ENCODE measurements at places on chromosomes 11 and 22.
A peak's percentile ranks its signal among the peaks of the same experiment; 100 is the strongest.

- DNase-seq, result peak; percentile 87
Observed at GRCh38 chr11:10304495-10305261, at the start of gene ADM. TSS of gene ADM (plus strand) at chr11:10305073. CDS start at chr11:10305701, 628 bp downstream.

- DNase-seq, result no peak
Observed at GRCh38 chr22:47396515-47396914, 634.1 kb downstream of the TBC1D22A start.

DNA sequence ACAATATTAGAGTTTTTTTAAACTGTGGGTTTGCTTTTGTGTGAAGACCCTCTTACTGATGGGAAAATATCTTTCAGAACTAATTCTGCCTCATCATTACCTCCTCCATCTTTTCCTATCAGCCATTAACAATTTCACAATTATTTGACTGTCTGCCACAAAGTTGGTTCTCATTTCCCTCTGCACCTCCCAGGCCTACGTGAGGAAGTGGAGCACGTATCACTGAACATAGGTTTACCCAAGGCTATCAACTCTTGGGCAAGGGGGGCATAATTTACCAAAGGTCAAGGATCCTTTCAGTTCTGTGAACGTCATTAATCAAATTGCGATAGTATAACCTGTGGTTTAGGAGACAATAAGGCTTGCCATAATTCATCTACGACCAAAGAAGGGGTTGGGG is 60.0 kb downstream of the LIF start:
- no peak for DNase-seq

GRCh38 chr11:104061853-104062521 is 25.5 kb downstream of the DDI1 start:
- no peak for DNase-seq

DNA sequence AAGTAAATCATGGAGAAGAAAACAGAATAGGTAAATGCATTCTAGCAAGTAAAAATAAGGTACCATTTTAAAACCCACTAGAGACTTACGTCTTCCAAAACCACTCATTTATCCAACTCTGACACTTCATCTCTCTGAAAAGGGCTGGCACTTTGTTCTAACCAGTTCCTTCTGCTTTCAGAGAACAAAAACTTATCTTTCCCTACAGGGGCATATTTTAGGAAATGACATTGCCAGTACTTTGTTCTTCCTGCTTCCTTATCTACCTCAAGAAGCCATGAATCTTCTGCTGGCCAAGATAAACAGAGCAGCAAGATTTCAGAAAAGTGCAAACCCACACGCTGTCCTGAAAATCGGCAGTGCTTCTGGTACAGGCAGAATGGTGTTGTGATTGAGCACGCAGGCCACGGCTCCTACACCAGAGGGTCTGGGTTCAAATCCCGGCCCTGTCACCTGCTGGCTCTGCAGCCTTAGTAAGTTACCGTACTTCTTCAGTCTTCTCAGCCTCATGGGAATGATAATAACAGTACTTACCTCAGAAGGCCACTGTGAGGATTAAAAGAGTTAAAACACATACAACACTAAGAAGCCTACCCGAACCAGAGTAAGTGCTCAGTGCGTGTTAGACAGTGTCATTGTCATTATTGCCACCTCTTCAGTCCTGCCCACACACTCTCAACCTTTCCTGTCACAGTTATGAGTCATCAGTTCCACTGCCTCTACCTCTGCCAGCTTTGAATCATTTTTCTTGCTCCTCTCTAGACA is 11.0 kb downstream of the MPZL3 start:
- peak; percentile 28 for DNase-seq

GRCh38 chr11:128161994-128162393 is 425.4 kb downstream of the ETS1 start:
- DNase-seq, result no peak

DNA sequence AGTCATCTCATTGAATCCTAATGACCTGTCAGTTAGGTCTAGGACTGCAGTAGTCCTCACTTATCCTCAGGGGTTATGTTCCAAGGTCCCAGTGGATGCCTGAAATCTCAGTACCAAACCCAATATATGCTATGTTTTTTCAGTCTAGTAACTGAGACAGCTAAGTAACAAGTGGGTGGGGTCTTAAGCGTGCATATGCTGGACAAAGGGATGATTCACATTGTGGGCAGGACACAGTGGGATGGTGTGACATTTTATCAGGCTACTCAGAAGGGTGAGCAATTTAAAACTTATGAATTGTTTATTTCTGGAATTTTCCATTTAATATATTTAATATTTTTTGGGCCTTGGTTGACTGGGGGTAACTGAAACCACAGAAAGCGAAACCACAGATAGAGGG is 29.0 kb downstream of the DDX10 start:
- peak; percentile 30 for DNase-seq

DNA sequence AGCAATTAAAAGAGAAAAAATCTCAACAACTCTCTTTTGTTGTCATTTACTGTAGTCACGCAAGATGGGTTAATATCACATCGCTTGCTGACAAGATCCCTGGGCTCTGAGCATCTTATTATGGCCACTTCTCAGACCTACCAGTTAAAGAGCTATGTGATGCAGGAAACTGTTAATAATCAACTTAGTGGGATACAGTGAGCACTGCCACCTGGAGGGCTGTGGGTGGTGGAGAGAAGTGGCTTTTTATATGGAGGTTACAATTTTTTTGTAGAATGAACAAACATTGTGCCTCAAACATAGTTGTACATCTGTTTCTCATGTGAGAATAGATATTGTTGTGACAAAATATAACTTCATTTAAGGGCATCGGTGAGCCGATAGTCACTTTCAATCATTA is 181.0 kb downstream of the TENM4 start:
- DNase-seq, result no peak

DNA sequence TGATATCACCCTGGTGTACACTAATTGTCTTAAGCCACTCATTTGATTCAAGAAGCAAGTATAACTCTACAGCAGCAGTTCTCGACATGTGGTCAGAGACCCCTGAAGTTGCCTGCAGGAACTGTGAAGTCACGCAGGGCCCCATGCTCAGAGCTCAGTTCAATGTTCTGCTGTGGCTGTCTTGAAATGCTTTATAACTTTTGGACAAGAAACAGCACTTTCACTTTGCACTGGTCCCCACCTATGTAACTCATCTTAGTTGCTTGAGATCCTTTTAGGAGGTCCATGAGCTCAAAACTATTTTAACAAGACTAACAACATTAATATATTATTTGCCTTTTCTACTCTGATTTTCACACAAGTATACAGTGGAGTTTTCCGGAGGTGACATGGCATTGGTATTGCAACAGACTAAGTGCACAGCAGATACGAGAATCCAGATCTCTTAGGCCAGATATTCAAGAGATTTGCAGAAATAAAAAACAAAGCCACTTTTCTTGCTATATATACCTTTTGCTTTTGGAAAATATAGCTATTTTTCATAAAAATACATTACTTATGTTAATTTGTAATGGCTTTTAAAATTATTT is 64.8 kb downstream of the PRR5L start:
- no peak for DNase-seq

GRCh38 chr11:70019576-70020011 is 58.5 kb upstream of the ANO1 start:
- no peak for DNase-seq

- DNase-seq, result no peak
Observed at GRCh38 chr11:106086850-106087249, 9.4 kb downstream of the AASDHPPT start.

- DNase-seq, result no peak
Observed at GRCh38 chr11:61028135-61028729, 56.8 kb downstream of the CD6 start.

- DNase-seq, result no peak
Observed at GRCh38 chr22:42974223-42974622, 40.7 kb downstream of the PACSIN2 start.
